ENCODE measurements at places on chromosomes 11 and 22.

- no peak for DNase-seq
These were observed 104.3 kb upstream of the LDLRAD3 start for GRCh38 chr11:35839368-35840161.

GRCh38 chr11:476416-476815, 26.3 kb downstream of the PTDSS2 start:
- DNase-seq = no peak

GRCh38 chr11:128345316-128345715, 242.0 kb downstream of the ETS1 start:
- no peak for DNase-seq

DNA sequence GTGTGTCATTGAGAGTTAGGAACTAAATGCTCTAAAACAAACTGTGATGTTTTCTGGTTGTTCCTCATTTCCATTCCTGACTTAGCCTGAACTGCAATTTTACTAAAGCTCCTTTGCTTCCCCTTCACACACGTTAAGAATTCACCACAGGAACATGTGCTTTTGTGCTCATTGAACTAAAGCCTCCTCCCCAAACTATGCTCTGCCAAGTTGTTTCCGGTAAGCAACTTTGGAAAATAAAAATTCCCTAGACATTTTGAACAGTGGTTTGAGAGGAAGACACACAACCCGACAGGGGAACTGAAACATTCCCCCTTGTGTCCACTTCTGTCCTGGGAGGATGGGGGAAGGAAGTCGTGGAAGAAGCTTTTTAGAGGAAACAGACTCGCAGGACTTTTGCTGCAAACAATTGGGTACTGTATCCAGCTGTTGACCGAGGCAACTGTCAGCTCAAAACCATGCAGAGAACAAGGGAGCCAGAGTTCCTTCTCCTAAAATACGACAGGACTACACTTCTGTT, 66.9 kb downstream of the GAB2 start:
- DNase-seq = no peak

- peak; percentile 71 for DNase-seq
These were observed 40.8 kb downstream of the IGLL1 start for GRCh38 chr22:23539135-23539838.

- DNase-seq = no peak
These were observed 17.7 kb upstream of the FNBP4 start for GRCh38 chr11:47784785-47785381.

GRCh38 chr22:26912655-26913345, 255.4 kb downstream of the MIAT start:
- no peak for DNase-seq

- no peak for DNase-seq
These were observed 2.5 kb upstream of the RASGRP2 start for GRCh38 chr11:64746486-64746885.

- no peak for DNase-seq
These were observed 127.9 kb upstream of the NTM start for GRCh38 chr11:131242476-131243000.

GRCh38 chr11:120029321-120029720, 108.6 kb downstream of the TRIM29 start:
- no peak for DNase-seq

GRCh38 chr11:28529540-28530410, 421.6 kb downstream of the METTL15 start:
- DNase-seq = no peak

Data from activated gamma-delta T cell treated with Interleukin-2 at 50 U/mL for 16 hours (primary cell).